ENCODE measurements at places on chromosomes 12 and 14.

GRCh38 chr12:132109741-132110140, 34.4 kb downstream of the DDX51 start:
- DNase-seq = no peak

- DNase-seq = no peak
Observed at GRCh38 chr12:130266751-130267150, 70.9 kb upstream of the PIWIL1 start.

- no peak for DNase-seq
Observed at GRCh38 chr12:12881151-12881909, 10.0 kb upstream of the GPRC5A start.

- DNase-seq = no peak
Observed at GRCh38 chr12:99772274-99772673, 124.7 kb downstream of the GARIN6 start.

GRCh38 chr12:122106843-122107242, 28.3 kb downstream of the MLXIP start:
- DNase-seq = no peak

DNA sequence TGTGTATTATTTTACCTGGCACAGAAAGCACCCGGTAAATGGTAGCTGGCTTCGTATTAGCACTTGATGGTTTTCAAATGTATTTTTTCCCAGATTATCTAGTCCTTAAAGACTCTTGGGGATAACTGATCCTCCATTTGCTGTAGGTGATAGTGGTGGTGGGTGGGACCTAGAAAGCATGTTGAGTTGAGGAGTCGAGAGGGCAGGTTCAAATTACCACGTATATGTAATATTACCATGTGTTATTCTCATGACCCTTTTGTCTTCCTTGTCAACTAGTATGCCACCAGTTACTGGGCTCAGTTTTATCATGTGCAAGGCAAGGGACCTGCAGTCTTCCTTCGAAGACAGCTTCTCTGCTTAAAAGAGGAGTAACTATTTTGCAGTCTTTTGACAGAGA, 1.8 kb downstream of the GLRX5 start:
- DNase-seq = no peak

DNA sequence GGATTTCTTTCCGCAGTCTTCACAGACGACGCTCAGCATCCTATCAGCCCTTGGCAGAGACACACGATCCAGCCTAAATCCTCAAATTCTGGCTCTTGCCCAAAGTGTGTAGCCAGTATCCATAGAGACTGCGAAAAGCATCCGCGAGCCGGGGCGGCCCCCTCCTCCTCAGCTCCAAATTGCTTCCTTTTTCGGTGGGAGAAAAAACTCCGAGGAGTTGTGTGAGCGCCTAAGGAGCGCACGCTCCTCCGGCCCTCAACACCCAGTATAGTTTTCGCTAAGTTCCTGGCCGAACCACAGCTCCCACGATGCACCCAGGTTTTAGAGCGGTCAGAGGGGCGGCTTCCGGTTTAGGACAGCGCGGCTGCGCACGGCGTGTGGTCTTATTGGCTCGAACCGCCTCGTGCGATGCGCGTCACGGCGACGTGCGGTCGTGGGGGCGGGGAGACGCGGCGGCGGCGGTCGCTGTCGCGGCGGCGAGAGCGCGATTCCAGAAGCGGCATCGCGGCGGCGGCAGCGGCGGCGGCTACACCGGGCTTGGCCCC, at the start of gene ADIPOR2:
Gene ADIPOR2 (plus strand): TSS at position 493 of the 545 bp plus-strand sequence. CDS start 63,274 bp downstream, outside the sequence.
- DNase-seq = peak; percentile 72

DNA sequence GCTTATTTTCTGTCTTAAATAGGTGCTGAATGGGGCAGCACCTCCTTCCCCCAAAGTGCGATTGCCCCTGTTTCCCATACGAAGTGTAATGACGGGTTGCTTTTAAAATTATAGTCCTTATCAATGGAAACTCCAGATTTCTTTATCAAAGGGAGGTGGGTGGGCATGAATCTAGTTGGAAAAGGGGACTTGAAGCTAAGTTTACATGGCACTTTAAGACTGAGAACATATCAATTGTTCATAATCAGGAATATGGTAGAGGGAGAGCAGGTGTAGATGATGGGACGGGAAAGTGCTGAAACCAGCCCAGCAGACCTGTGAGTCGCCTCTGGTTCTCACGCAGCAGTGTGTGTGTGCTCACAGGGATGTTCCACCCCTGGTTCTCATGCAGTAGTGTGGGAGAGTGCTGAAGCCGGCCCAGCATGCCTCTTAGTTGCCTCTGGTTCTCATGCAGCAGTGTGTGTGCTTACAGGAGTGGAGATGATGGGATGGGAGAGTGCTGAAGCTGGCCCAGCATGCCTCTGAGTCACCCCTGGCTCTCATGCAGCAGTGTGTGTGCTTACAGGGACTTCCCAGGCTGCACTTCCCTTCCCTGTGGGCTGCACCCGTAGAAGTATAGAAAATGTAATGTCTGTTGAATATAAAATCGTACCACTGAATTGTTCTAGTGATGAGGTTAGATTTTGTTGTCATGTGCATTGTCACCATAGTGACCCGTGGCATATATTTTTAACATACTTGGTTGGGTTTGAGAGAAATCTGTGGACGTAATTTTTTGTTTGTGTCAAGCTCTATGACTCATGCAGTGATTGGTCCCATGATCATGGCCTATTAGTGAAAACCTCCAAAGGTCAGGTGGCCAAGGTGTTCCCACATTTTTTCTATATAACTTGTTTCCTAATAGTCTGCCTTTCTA, 51.6 kb downstream of the GPATCH2L start:
- DNase-seq = no peak

DNA sequence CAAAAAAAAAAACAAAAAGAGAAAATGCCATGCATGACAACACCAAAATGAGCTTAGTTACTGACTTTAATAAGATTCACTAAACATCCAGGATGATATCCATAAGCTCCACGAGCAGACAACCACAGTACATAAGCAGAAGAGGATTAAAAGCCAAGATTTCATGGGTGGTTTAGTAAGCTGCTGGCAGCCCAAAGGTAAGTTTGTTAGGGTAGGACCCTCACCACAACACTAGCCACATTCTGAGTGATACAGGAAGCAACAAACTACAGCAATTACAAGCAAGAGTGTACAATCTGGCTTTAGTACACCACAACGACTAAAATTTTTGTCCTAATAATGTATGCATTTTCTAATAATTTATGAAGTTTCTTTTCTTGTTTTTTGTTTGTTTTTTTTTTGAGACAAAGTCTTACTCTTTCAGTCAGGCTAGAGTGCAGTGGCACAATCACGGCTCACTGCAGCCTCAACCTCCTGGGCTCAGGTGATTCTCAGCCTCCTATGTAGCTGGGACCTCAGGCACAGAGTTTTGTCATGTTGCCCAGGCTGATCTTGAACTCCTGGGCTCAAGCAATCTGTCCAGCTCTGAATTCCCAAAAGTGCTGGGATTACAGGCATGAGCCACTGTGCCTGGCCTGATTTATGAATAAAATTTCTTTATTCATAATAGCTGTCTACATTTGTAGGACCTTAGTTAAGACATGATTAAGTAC, 221.4 kb downstream of the MED13L start:
- no peak for DNase-seq

- no peak for DNase-seq
Observed at GRCh38 chr14:32693114-32693513, 245.6 kb upstream of the NPAS3 start.

DNA sequence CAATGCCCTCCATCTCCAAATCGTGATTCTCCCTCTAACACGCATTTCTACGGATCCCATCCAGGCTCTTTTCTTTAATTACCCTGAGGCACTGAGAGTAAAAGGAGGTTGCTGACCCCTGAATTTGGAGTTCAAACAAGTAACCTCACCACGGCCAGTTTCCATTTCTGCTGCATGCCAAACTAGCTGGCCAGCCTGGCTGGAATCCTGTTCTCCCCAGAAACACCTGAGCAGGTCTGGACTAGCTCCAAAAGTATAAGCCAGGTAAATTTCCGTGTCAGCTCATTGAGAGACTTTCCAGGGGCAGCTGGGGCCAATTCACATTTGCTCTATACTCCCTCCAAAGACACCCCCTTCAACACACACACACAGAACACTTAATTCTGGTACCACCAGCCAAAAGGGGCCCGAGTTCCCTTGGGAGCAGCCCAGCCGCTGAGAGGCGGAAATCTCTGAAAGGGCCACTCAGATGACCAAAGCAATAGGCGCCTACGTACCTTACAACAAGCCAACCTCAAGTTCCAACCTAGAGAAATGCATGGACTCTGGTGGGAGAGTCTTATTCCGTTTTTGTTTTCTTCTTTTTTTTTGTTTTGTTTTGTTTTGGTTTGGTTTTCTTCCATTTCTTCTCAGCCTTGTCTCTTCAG, 131.4 kb downstream of the NDUFA12 start:
- no peak for DNase-seq

- DNase-seq = no peak
Observed at GRCh38 chr12:78037707-78038106, 207.0 kb downstream of the NAV3 start.

GRCh38 chr12:8960176-8960575, 10.7 kb upstream of the M6PR start:
- DNase-seq = no peak

- DNase-seq = no peak
Observed at GRCh38 chr12:49953961-49954846, 3.7 kb downstream of the AQP2 start.
